ENCODE measurements at places on chromosomes 16 and 17.
A peak's percentile ranks its signal among the peaks of the same experiment; 100 is the strongest.

GRCh38 chr17:52986056-52986662 lies 827.6 kb upstream of the CA10 start:
- no peak for DNase-seq

DNA sequence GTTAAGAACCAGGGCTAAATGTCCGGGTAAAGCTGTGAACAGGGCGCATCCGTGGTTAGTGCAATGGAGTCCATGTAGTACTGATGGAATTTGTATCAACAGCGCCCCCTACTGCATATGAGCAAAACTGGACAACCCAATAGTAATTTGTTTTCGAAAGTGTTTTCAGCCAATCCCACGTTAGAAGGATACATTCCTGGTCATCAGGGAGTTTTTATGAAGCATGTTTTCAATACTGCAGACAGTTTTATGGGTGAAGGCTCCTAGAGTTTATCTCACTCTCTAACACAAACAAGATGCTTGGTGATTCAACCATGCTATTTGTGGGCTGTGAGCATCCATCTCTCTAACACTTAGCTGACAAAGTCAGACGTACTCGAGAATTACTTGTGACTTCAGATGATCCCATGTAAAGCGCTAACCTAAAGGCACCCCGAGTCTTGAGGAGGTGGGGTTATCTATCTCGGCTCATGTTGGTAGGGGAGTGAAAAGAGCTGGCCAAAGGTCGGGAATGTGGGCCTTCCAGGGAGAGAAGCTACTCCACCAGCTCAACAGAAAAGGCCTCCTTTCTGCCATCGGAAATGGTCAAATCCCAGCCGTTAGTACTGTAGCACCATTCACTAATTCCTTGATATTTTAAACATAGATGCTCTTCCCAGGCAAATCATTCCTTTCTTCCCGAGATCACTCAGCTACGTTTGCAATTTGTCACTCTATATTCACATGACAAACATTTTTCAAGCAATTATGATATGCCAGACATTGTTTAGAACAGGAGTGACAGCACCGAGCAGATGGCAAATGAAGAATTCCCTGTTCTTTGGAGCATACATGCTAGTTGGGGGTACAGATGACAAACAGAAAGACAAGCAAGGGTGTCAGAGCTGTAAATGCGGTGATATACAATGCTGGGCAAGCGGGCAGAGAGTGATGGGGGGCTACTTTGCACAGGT lies 46.9 kb upstream of the HNF1B start:
- DNase-seq = peak; percentile 76

- DNase-seq = peak; percentile 96
Observed at GRCh38 chr17:27530764-27531391, 74.6 kb downstream of the KSR1 start.

- DNase-seq = no peak
Observed at GRCh38 chr17:1169221-1169928, 10.4 kb downstream of the ABR start.

GRCh38 chr17:58331815-58332777 lies 3.5 kb upstream of the TSPOAP1 start:
- DNase-seq = peak; percentile 97

DNA sequence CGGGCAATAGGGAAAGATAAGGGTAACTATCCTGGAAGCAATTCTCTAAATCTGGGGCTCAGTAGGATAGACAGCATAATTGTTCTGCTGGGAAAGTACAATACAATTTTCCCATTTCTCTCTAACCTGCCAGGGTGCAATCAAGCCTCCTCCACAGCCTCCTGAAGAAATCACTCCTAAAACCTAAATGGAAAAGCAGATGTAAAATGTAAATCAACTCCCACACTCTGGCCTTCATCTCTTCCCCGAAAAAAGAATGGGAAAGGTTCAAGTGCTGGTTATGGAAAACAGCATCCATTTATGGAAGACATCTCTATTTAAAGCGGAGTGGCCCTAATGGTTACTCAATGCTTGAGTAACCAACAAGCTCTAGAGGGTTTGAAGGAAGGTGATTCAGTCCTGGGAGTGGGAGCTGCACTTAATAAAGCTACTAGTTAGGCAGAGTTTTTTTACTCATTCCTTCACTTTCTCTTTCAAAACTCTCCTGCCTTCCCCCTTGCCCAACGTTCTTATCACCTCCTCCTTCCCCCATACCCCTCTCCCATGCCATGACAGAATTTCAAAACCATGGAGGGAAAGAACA lies 5.1 kb downstream of the MMD start:
- DNase-seq = peak; percentile 20
